Stomach (tissue), 19 donors: ENCODE measurements at places on chromosomes 4 and X. TPM values are rescaled to one million over a fixed set of nuclear protein-coding genes. Genes with fewer than 3 reads are reported as not detected.
A peak's percentile ranks its signal among the peaks of the same experiment; 100 is the strongest.

GRCh38 chr4:176885224-176885623 lies 92.5 kb upstream of the VEGFC start:
- no peak for DNase-seq

- no peak for DNase-seq
Measured at GRCh38 chrX:95762716-95763115, 921.9 kb upstream of the DIAPH2 start.

GRCh38 chr4:184808713-184809050 lies 17.1 kb downstream of the ACSL1 start:
- DNase-seq = no peak

DNA sequence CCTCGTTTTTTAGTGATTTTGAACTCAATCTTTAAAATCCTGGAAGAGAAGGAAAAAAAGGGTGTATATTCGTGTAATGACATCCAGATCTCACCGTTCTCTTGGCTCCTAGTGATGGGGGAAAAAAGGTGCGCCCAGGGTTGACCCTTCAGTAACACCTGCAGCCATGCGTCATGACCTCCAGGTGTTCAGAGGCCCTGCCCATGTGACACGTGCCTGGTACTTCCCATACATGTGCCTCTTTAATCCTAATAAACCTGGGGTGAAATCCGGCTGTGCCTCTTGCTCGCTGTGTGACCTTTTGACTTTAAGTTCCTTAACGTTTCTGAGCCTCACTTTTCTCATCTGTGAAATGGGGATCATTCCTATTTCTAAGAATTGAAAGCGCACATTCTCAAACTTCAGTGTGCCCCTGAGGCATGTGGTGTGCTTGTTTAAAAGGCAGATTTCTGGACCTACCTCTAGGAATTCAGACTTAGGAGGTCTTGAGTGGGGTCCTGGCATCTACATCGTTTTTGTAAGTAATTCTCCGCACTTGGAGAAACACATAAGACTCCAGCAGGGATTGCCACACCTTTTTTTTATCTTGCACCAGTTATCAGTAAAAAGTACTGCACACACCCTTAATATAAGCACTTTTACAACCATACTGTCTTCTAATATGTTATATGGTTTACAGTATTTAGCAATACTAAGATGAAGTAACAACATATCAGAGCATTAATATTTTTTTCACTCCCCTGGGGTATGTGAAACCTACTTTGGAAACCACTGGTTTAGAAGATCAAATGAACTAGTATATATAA lies 90.1 kb downstream of the RELL1 start:
- DNase-seq = no peak

DNA sequence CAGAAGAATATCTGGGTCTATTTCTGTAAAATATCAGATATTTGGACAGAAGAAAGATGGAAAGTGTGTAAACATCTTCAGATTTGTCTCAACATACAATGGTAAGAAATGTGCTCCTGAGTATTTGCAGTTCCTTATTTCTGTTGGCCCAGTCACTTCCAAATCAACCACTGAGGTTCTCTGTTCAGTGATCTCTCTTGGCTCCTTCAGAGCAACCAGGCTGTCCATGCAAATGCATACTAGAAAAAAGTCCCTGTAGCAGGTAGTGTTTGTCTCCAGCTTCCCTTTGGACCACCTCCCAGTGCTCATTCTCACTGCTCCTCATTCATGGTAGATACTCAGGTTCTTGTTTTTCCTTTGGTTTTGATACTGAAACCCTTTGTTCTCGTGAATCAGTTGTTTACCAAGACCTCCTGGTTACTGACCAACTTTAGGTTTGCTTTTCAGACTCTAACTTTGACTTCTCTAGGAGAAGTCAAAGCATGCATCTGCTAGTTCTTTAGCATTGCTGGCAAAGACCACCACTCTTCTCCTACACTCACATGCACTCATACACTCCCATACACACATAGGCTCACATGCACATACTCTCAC lies 28.8 kb downstream of the ASIC5 start:
- DNase-seq = no peak

DNA sequence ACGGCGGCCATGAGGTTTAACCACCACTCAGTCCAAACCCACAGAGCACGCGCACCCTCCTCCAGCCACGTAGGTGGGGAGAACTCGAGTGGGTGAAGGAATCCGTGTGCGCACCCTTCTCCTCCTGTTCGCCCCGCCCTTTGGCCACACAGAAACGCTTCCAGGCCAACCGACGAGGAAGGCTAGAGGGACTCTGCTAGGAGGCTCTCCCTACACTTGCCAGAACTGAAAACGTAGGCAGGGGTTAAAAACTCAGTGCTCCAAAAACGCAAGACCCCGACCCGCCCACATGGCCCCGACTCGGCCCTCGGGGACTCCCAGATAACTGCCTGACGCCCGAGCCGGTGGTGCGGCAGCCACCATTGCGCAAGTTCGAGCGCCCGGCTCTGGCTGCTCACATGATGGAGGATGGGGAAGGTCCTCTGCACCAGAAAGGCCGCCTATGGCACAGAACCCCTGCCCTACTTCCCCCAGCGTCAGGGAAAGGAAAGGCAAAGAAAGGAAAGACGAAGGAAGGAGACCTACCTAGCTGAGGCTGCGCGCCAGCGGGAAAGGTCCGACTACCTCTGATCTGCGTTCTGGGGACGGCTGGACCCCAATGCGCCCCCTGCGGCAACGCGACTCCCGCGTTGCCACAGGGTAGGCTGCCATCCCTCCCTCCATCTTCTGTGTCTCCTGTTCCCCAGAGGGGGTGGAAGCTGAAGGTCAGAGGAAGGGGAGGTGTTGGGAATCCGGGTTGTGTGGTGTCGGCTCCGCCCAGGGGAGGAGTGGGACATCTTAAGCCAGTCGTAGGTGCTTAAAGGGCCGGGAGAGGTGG lies 201.9 kb upstream of the AGTR2 start:
- DNase-seq = peak; percentile 82

DNA sequence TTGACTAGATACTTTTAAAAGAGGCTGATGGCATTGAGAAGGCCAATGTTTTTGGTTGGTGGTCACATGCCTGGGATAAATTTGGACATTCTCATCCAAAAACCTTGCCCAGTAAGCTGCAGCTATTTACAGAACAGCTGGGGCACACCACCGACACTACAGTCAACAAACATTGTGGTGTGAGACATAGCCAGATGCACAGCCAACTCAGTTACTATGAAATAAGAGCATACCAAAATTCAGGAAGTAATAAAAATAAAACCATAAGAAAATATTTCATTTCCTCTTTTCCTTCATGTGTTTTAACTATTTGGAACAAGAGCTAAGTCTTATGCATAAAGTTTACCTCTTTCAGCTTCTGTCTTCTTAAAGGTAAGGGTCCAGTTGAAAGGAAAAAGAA lies 8.8 kb downstream of the PPM1K start:
- DNase-seq = no peak

GRCh38 chr4:14934704-14935390 lies 67.4 kb upstream of the CPEB2 start:
- no peak for DNase-seq

- no peak for DNase-seq
Measured at GRCh38 chrX:39936886-39937770, 160.6 kb downstream of the BCOR start.

DNA sequence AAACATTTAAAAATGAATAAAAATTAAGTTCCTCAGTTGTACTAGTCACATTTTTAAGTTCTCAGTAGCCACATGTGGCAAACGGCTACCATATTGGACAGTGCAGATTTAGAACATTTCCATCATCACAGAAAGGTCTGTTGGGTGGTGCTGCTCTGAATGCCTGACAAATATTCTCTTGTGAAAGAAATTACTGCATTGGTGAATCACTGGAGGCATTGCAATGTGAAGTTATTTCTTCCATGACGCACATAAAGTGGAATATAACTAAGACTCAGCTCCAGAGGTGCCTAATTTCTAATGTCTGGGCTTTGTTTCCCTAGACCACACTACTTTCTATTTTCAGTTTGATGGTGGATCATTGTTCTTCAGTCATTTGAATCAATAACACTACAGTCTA lies 44.9 kb downstream of the CLNK start:
- DNase-seq = no peak

DNA sequence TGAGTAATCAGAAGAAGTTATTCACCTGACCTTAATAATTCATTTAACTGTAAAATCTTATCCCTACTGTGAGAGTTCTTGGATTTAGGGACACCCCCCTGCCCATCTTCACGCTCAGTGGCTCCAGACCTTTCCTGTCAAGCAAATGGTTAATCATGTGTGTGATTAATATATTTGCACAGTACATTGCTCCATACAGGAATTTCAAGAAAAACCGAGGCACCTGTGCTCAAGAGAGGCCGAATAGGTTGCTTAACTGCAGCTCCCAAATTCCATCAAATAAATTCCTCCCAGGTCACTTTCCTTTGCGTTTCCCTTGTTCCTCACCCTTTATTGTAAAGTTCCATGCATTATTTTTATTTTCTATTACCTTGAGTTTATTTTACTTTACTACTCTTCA lies 119.5 kb downstream of the STOX2 start:
- DNase-seq = no peak

DNA sequence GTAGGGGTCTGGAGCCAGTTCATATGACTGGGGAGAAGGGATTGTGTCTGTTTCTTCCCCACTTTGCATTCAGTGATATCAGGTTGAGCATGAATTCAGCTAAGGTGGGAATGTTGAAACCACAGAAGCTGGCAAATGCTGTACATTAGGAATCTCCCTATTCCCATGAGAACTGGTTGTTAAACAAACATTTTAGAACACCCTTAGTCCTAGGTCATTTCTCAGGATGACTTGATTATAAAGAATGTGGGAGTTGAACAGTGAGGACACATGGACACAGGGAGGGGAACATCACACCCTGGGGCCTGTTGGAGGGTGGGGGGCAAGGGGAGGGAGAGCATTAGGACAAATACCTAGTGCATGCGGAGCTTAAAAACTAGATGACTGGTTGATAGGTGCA lies 62.6 kb upstream of the LIMCH1 start:
- DNase-seq = no peak

GRCh38 chr4:7781366-7781765 lies 158.3 kb downstream of the AFAP1 start:
- no peak for DNase-seq

DNA sequence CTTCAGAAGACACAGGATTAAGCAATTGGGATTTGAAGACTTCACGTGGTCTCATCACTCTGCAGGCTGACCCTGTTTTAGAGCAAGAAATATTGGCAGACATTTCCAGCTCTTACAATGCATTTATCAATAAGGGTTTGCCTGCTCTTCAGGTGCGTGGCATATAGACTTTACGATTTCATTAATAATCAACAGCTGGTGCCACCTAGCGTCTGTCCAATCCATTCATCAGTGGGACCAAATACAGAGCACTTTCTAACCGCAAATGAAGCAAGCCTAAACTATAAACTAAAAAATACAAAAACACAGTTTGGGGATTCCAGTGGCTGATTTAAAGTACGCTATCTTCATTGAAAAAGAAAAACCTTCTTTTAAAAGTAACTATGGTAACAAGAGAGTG lies 125.4 kb upstream of the DMD start:
- DNase-seq = no peak

- no peak for DNase-seq
Measured at GRCh38 chrX:93585661-93586060, 87.7 kb downstream of the NAP1L3 start.

DNA sequence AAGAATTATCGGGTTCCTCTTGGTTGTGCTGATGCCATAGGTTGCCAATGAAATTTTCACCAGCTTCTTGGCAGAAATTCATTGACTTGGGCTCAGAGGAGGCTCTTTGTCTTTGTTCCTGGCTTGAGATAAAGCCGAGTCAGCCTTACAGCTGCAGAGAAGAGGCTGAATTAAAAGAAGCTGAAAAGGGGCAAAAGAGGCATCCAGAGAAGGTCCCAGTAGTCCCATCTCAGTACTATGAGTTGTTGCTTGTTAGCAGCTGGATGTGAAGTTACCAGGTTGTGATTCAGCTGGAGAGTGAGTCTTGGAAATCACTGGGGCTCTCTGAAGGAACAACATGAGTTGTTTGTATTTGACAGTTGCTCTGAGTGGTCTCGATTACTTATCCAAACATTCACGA lies 59.7 kb downstream of the SMAD1 start:
- no peak for DNase-seq

- DNase-seq = no peak
Measured at GRCh38 chr4:8639021-8639420, 46.5 kb downstream of the CPZ start.

DNA sequence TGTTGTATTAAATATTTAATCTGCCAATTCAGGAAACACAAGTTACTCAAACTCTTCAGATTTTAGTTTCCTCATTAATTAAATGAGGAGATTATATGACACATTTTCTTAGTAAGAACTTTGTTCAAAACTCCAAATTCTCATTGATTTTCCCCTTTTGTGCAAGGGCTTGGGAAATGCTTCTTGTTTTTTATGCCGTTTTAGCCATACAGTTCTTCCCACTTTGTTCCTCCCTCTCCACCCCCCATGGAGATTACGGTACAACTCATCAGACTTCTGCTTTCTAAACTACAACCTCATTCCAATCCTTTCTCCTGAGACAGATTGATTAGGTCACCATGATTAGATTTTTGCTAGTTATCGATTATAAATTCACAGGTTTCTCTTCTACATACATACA lies 10.9 kb upstream of the BBS7 start:
- no peak for DNase-seq

DNA sequence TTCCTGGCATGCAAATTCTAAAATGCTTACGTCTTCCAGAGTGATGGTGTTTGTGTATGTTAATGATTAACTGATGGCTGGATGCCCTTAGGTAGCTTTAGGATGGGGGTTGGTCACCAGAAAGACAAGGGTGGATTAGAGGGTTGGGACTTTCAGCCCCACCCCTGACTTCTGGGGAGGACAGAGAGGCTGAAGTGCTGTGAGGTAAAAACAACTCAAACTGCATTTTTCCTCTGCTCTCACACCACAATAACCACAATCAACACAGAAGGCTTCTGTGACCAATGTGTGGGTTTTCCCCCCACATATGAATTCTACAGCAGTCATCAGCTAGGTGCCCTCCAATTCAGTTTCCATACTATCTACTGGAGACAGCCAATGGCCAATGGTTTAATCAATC lies 18.7 kb upstream of the DDIT4L start:
- DNase-seq = no peak

- DNase-seq = no peak
Measured at GRCh38 chrX:45143455-45143854, 57.2 kb downstream of the DIPK2B start.

DNA sequence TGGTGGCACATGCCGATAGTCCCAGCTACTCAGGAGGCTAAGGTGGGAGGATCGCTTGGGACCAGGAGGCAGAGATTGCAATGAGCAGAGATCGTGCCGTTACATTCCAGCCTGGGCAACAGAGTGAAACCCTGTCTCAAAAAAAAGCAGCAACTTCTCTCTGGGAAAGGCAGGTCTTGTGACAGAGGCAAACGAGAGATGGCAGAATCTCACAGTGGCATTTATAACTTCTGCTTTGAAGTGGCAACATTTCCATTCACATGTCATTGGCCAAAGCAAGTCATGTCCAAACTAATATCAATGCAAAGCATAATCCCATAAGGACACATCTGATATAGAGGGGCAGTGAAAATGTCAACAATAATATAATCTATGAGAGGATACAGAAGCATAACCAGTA lies 79.8 kb downstream of the PPEF2 start:
- DNase-seq = no peak

Gene XAGE1A
- total RNA-seq = not detected

Gene SPANXA1
- total RNA-seq = not detected

Gene NLGN3
- not detected for total RNA-seq

Gene ASB9
- 4.1 TPM for total RNA-seq

Gene MID1
- total RNA-seq = 18.7 TPM

Gene HMX1
- not detected for total RNA-seq

Gene PPEF1
- total RNA-seq = not detected

Gene LNX1
- 11.6 TPM for total RNA-seq

Gene CLTRN
- total RNA-seq = not detected

Gene NDNF
- total RNA-seq = 3.5 TPM

Gene MAGIX
- total RNA-seq = 10.3 TPM

Gene TMEM192
- 39.7 TPM for total RNA-seq

Gene ADH7
- 4.1 TPM for total RNA-seq
